ENCODE measurements at places on chromosomes 16 and 17. TPM values are rescaled to one million over a fixed set of nuclear protein-coding genes. Genes with fewer than 3 reads are reported as not detected.

Gene RAB40C
- 22.5 TPM for total RNA-seq

Gene MYADML2
- 0.46 TPM for total RNA-seq

Gene FBXL19
- 84.3 TPM for total RNA-seq

Gene CD19
- total RNA-seq, result 2.5 TPM

Gene FBXL16
- 22.7 TPM for total RNA-seq

Gene KRT39
- not detected for total RNA-seq

Gene ATP2C2
- 4.3 TPM for total RNA-seq

Gene DPEP2NB
- not detected for total RNA-seq

Gene SCARF1
- total RNA-seq, result 4.9 TPM

Gene CAPNS2
- total RNA-seq, result not detected

Gene AGRP
- not detected for total RNA-seq

Gene PTX4
- total RNA-seq, result 0.18 TPM

Gene WSCD1
- total RNA-seq, result 57.5 TPM

Gene TP53
- total RNA-seq, result 179 TPM

Gene SCN4A
- 5.2 TPM for total RNA-seq

Gene TAT
- 0.66 TPM for total RNA-seq

Gene NATD1
- total RNA-seq, result 11.2 TPM

Gene CACNB1
- 11.2 TPM for total RNA-seq

Gene KAT7
- 199 TPM for total RNA-seq

Gene BPTF
- 177 TPM for total RNA-seq

Gene SECTM1
- total RNA-seq, result 0.22 TPM

Gene SOX9
- total RNA-seq, result 8.1 TPM

Gene PRMT7
- total RNA-seq, result 50.3 TPM

Measured in WTC11 (cell line).